ENCODE measurements at places on chromosomes 11 and 22.

- DNase-seq: no peak
Measured at GRCh38 chr22:33598821-33599220, 321.5 kb downstream of the LARGE1 start.

GRCh38 chr11:44324749-44325525, 15.0 kb upstream of the ALX4 start:
- DNase-seq: no peak

GRCh38 chr22:17410576-17410975, 41.3 kb downstream of the CECR2 start:
- no peak for DNase-seq

- no peak for DNase-seq
Measured at GRCh38 chr22:44118645-44119315, 61.9 kb upstream of the PARVG start.

- no peak for DNase-seq
Measured at GRCh38 chr22:31350410-31350863, 4.3 kb upstream of the PATZ1 start.

DNA sequence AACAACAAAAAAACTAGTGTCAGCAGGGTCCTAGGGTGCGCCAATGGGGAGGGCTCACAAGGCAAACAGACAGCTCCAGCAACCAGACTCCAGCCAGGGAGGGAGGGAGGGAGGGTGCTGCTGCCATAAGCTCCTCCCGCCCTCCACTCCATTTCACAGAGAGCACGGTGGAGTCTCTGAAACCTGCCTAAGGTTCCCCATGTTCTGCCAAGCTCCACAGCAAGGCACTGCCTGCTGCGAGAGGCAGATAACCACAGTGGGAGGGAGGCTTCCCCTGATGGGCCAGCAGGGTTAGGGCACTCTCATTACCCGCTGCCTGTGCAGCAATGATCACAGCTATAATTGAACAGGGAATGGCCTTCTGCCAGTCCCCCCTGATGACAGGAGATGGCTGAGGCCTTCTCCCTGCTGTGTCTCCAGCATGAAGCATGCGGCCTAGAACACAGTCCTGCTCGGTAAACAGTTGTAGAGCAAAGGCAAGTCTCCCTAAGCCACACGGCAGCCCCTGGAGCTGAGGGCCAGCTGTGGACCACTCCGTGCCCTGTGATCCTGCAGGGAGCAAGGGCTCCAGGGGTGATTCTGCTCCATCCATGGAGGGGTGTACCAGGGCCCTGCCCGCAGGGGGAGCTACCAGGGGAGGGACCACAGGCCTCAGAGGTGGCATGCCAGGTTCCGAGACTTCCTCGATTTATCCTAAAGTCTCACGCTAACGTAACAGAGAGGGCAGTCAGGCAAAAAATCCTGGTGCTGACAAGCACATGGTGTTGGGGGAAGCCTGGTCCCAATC, 42.9 kb downstream of the PC start:
- DNase-seq: no peak

DNA sequence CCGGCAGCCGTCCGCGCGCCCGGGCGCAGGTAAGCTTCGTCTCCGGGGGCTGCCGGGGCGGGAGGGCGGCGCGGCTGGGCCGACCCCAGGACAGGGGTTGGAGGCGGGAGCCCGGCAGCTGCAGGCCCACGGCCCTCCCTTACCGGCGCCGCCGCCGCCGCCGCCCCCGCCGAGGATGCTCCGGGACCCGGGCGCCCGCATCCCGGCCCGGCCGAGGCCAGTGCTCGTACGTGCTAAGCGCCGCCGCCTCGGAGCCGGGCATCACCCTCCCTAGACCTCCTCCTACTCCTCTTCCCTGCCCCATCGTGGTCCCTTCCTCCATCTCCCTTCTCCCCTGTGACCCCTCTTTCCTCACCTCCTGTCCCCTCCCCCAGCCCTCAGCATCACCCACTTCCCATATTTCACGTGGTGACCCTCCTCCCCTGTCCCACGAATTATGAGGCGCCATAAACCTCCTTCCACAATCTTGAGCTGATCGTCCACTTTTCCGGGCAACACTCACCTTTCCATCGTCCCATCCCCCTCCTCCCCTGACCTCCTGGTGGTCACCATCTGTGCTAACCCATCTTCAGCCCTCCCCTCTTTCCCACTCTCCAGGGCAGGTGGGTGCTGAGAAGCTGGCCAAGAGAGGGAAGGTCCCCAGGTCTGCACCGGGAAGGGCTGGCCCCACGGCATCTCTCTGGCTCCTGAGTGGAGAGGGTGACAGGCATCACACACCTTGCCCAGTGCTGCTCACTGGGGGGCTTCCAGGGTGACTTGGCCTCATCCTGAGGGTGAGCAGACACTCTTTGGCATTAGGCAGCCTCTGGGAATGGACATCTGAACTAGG, 612 bp downstream of the ASPHD2 start:
- DNase-seq: no peak

- DNase-seq: no peak
Measured at GRCh38 chr22:27205492-27206373, 548.3 kb downstream of the MIAT start.

GRCh38 chr11:118090545-118091162, 3.9 kb upstream of the SMIM35 start:
- no peak for DNase-seq

- no peak for DNase-seq
Measured at GRCh38 chr22:48888466-48889208, 939.0 kb downstream of the BRD1 start.

DNA sequence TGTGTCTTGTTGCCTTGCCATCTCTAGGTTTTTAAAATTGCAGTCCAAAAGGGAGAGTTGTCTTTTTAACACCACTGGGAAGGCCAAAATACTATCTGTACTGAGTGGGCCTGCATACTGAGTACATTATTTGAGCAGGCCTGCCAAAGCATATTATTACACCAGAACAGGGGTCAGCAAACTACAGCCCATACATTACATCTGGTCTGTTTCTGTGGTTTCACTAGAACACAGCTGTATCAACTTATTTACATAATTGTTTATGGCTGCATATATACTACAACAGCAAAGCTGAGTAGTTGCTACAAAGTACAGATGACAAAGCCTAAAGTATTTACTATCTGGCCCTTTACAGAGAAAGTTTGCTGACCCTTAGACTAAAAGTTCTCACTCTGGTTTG, 74.0 kb downstream of the USP35 start:
- no peak for DNase-seq

DNA sequence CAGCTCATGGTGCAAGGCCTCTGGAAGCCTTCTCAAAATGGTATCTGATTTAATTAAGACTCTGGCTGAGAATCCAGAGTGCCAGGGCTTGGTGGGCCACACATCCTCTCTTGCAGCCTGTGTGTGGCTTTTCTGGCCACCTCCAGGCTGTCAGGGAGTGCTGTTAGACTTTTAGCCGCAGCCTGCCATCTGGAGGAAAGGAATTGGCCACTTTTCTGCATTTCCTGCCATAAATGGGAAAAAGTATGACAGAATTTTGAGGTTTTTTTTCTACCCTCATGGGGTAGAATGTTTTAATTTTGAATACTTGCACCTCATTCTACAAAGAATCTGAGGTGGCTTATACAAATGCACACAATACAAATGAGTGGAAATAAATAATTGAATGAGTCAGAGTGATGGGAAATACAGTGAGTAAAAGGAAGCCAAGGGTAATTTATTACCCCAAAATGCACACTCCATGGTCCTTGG, 218.4 kb downstream of the ADAMTS15 start:
- DNase-seq: no peak

- no peak for DNase-seq
Measured at GRCh38 chr22:47397673-47398072, 635.2 kb downstream of the TBC1D22A start.

DNA sequence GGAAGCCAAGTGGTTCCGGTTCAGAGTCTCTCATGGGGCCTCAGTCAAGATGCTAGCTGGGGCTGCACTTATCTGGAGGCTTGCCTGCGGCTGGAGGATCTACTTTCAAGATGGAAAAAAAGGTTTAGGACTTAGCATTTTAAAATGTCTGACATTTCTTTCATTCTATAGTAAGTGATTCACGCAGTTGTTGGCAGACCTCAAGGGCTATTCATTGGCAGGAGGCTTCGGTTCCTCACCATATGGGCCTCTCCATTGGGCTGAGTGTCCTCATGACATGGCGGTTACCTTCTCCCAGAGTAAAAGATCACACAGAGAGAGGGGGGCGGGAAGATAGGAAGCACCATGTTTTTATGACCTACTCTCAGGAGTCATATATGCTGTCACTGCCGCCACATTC, 298.0 kb upstream of the PLET1 start:
- no peak for DNase-seq

DNA sequence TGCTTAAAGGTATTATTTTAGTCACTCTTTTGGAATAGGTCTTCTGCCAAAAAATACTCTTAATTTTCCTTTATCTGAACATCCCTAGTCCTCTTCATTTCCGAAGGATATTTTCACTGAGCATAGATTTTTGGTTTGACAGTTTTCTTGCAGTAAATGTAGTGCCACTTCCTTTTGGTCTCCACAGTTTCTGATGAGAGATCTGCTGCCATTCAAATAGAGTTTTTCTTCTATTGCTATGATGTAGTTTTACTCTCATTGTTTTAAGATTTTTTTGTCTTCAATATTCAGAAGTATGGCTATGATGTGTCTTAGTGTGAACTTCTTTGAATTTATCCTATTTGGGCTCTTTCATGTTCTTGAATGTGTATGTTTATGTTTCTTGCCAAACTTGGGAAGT, 281.1 kb upstream of the SORL1-AS1 start:
- DNase-seq: no peak

DNA sequence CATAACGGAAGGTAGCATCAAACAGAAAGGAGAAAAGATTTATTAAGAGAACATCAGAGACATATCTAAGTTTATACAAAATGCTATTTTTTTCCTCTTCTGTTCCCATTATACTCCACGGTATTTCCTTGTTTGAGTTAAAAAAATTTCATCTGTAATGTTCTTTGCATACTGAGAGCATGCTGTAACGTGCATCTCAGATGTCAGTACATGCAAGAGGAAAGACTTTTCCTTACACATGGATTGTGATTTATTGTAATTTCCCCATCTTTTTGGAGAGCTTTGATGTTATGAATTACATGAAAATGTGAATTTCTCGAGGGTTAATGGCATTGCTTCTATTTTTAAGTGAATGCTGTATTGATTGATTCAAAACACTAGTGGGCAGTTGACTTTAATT, 1164.0 kb downstream of the LRRC4C start:
- DNase-seq: no peak

GRCh38 chr22:36218648-36219193, 17.1 kb upstream of the APOL4 start:
- no peak for DNase-seq

GRCh38 chr22:28542980-28543621, 136.5 kb downstream of the TTC28 start:
- DNase-seq: no peak

DNA sequence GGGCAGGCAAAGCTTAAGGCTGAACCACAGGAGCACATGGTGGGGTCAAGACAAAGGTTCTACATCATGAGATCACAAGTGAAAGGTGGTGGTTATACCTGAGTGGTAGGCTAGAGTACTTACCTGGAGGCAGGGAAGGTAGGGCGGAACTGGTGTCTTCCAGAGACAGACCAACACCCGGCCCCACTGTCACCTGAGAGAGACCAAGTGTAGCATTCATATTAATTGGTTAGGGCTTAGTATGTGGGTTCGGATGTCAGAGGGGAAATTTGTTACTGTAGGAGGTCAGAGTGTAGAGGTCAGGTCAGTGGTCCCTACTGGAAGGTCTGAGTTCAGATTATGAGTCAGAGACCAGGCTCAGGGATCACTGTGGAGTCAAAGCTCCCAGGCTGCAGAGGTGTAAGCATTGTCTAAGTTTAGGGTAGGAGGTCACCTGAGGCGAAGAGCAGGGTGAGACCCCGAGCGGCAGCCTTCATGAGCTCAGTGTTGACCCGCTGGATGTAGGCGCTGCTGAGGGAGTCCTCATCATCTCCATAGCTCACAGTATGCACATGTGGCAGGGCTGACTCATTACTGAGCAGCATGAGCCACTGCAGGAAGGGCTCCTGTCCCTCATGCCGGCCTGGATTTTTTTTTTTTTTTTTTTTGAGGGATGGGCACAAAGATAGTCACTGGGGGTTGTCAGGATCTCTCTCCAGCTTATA, 3.2 kb downstream of the TPP1 start:
- no peak for DNase-seq

- DNase-seq: no peak
Measured at GRCh38 chr22:25475257-25476022, 89.0 kb upstream of the GRK3 start.

- no peak for DNase-seq
Measured at GRCh38 chr11:10567446-10567845, 1.0 kb downstream of the LYVE1 start.

DNA sequence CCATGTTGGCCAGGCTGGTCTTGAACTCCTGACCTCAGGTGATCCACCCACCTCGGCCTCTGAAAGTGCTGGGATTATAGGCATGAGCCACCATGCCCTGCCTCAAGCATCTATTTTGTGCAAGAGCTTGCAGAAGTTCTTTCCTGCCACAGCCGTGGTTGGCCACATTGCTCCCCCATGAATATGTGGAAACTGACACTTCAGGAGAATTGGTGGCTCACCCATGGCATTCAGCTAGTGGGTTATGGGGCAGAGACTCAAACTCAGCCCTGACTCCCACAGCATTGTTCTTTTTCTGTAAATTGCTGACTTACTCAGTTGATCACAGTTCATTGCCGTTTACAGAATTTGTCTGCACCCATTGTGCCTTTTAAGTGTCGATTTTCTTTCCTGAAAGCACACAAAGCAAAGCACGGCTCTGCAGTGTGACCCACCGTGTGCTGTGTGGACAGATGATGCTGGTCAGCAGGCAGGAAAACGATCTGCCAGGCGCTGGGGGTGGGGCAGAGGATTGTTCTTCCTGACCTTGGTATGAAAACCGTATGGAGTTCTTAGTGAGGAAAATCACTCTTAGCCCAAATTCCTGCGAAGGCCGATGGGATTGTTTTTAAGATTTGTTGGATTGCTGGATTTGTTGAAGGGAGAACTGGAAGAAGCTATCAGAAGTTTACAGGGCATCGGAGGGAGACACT, 115.6 kb downstream of the PTPRJ start:
- DNase-seq: no peak

DNA sequence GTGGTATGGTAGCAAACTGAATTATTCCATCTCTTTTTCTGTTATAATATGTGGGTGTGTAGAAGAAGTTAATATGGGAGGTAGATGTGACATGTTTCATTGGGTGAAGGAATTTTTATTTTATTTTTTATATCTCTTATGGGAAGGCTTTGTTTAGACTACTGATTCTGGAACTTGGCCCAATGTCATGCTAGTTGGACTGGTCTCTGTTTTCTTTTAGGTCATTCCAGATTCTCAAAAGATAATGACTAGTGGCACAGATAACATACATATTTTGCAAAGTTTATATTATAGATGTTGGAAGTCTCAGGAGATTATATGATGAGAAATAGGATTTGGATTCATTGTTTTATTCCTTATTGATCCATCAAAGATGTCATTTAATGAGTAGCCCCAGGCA, 1.3 kb upstream of the OOSP3 start:
- no peak for DNase-seq

GRCh38 chr11:44763121-44763820, 36.5 kb downstream of the TSPAN18 start:
- no peak for DNase-seq
